ENCODE measurements at places on chromosomes 12 and 14.

- DNase-seq: no peak
Measured at GRCh38 chr12:132942611-132943010, 13.5 kb downstream of the ZNF605 start.

DNA sequence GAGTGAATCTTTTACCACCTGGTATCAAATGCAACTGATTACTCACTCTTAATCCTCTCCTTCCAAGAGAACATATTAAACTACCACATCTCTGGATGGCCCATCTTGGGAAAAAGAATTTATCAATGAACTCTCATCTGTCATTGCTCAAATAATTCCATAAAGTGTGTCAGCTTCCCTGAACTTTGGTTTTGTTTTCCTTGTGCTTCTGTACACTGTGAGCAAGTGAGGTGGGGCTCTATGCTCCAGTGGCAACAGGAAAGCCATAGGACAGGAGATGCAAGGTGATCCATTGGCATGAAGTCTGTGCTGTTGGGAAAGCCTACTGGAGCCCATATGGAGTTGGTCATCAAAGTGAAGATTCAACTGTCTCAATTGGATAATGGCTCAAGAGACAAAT lies 17.4 kb downstream of the OTOGL start:
- no peak for DNase-seq

- no peak for DNase-seq
Measured at GRCh38 chr12:93776581-93777018, 99.4 kb downstream of the CRADD start.

DNA sequence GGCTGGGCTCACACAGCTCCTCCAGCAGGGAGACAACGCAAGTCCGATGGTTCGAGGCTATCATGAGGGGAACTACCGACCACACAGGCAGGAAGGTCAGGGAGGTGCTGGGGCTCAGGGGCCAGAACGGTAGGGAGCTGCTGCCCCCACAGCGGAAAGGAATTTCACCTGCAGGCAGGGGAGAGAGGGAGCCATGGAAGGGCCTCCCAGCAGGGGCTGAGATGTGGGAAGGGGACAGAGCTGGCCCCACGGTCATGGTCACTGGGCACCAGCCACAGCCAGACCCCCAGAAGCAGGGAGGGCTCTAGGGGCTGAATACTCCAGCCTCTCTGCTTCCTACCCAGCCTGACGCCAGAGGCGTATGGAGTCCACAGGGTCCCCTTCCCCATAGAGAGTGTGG lies 103.1 kb downstream of the SCARB1 start:
- no peak for DNase-seq

Data from body of pancreas (tissue), 4 donors.